ENCODE measurements at places on chromosomes 6 and 20. TPM values are rescaled to one million over a fixed set of nuclear protein-coding genes. Genes with fewer than 3 reads are reported as not detected.

RAD21L1 gene
- not detected for total RNA-seq

SIRPD gene
- total RNA-seq, result not detected

CDH26 gene
- total RNA-seq, result not detected

HLA-DPA1 gene
- total RNA-seq, result not detected

RIPPLY2 gene
- total RNA-seq, result not detected

BTN1A1 gene
- total RNA-seq, result not detected

TMEM217 gene
- 0.60 TPM for total RNA-seq

ADGRF1 gene
- total RNA-seq, result 0.08 TPM

DBNDD2 gene
- total RNA-seq, result 32.4 TPM

ENPP5 gene
- total RNA-seq, result not detected

CD83 gene
- 1.9 TPM for total RNA-seq

EYA2 gene
- total RNA-seq, result 2.2 TPM

BEND3 gene
- 3.6 TPM for total RNA-seq

PSORS1C1 gene
- total RNA-seq, result 6.1 TPM

DEFB124 gene
- total RNA-seq, result not detected

Measured in A549 treated with GW870086 at 1 μM for 4 hours (cell line).